IMR-90 (cell line): ENCODE measurements at places on chromosomes 1 and 21. TPM values are rescaled to one million over a fixed set of nuclear protein-coding genes. Genes with fewer than 3 reads are reported as not detected.
A peak's percentile ranks its signal among the peaks of the same experiment; 100 is the strongest.

DNA sequence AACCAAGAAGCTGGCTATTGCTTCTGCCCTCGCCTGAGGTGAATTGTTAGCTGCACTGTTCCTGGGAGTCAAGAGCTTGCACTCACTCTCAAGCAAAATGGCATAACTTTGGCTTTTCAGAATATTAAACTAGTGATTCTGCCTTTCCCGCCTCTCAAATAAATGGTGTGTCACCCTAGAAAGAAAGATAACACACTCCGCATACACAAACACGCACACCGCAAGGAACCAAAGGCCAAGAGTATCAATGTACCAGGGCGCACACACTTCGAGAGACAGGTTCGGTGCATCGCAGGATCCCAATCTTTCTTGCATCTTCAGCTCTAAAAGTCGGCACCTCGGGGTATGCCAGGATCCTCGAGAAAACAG lies 470 bp upstream of the RTCA start:
- H3K27ac ChIP-seq = peak overlapping the region; percentile 29
- DNase-seq = peak; percentile 38
- peaks cover 2% of the 10 kb centered on the region; the same call in 1 of the 2 replicates for H3K4me1 ChIP-seq
- H3K27me3 ChIP-seq = no peaks in the 10 kb centered on the region

DNA sequence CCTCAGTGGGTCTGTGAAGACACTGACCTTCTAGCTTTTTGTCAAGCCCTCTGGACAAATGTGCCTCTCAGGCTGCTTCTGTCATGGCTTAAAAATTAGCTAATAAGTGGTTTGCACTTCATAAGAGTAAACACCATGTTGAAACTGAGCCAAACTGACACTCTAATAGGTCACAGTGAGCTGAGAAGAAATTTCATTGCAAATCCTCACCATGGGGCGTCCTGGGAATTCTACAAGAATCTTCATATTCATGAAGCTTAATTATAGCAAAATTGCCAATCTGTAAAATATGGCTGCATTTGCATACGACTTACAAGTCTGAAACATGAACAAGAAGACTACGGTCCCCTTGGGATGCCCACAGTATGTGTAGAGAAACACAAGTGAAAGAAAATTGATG lies 188.6 kb downstream of the DSCAM start:
- DNase-seq = no peak
- no peak overlapping the region for H3K4me3 ChIP-seq
- H3K4me1 ChIP-seq = no peaks in the 10 kb centered on the region

- H3K4me3 ChIP-seq = no peak overlapping the region
- no peaks in the 10 kb centered on the region; the same call in 1 of the 2 replicates for H3K27me3 ChIP-seq
- H3K36me3 ChIP-seq = no peaks in the 10 kb centered on the region
These were observed 39.9 kb upstream of the SMYD2 start for GRCh38 chr1:214241060-214241459.

DNA sequence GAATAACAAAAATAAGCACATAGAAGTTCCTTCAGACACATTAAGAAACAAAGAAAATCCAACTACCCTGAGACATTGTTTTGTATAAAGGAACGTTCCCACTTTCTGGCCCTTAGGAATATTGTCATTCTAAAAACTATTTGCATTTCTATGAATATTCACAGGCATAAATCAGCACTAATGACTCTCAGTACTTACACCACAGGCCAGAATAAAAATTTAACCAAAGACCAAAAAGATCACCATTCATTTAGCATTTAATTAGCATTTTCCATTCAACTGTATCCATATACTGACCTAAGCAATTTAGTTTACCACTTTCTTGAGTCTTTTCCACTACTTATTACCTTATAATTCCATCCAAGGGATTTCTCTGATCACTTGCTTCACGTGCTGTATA lies 75.4 kb downstream of the TTLL7 start:
- no peak for DNase-seq
- H3K27me3 ChIP-seq = no peaks in the 10 kb centered on the region
- peaks cover 4% of the 10 kb centered on the region; the same call in 1 of the 2 replicates for H3K36me3 ChIP-seq
- peaks cover 6% of the 10 kb centered on the region; the same call in 1 of the 2 replicates for H3K4me1 ChIP-seq
- no peak overlapping the region for H3K4me3 ChIP-seq
- H3K27ac ChIP-seq = no peak overlapping the region

RERE gene
- 13.5 and 25.1 TPM in 2 replicates for polyA plus RNA-seq

ENAH gene
- 47.4 and 61.3 TPM in 2 replicates for polyA plus RNA-seq

PTGFRN gene
- polyA plus RNA-seq = 0.90 and 1.1 TPM in 2 replicates

DNA sequence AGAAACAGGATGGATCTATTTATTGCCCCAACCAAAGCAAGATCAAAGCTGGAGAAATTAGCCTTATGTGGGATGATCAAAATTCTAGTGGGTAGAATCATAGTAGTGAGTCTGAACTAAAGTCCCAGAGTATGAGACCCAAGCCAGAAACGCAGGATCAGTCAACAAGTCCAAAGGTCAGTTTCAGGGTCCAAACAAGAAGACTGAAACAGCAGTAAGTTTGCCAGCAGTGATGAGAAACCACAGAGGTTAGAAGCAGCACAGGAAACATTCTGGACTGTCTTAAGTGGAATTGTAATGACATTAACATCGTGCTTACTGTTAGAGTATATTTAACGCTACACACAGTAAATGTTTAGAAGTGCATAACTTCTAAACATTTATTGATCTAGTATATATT lies 251.0 kb downstream of the LRRIQ3 start:
- H3K4me3 ChIP-seq = no peak overlapping the region
- no peaks in the 10 kb centered on the region for H3K4me1 ChIP-seq
- H3K36me3 ChIP-seq = no peaks in the 10 kb centered on the region

SH2D5 gene
- polyA plus RNA-seq = 13.5 and 14.4 TPM in 2 replicates

GRCh38 chr1:162416215-162416614 lies 4.3 kb upstream of the SH2D1B start:
- no peak overlapping the region for H3K4me3 ChIP-seq
- no peaks in the 10 kb centered on the region for H3K36me3 ChIP-seq
- no peak for DNase-seq
- H3K27me3 ChIP-seq = peaks cover 4% of the 10 kb centered on the region; the same call in 1 of the 2 replicates
- H3K4me1 ChIP-seq = no peaks in the 10 kb centered on the region; the same call in 1 of the 2 replicates
- H3K27ac ChIP-seq = no peak overlapping the region

GRCh38 chr1:191152776-191153175 lies 675.1 kb upstream of the BRINP3 start:
- no peak for DNase-seq
- H3K27me3 ChIP-seq = no peaks in the 10 kb centered on the region
- H3K4me3 ChIP-seq = no peak overlapping the region
- no peak overlapping the region for H3K27ac ChIP-seq
- no peaks in the 10 kb centered on the region for H3K4me1 ChIP-seq
